ENCODE measurements at places on chromosomes 6 and 20.

GRCh38 chr6:15754035-15754705, 91.3 kb upstream of the DTNBP1 start:
- no peak for DNase-seq

DNA sequence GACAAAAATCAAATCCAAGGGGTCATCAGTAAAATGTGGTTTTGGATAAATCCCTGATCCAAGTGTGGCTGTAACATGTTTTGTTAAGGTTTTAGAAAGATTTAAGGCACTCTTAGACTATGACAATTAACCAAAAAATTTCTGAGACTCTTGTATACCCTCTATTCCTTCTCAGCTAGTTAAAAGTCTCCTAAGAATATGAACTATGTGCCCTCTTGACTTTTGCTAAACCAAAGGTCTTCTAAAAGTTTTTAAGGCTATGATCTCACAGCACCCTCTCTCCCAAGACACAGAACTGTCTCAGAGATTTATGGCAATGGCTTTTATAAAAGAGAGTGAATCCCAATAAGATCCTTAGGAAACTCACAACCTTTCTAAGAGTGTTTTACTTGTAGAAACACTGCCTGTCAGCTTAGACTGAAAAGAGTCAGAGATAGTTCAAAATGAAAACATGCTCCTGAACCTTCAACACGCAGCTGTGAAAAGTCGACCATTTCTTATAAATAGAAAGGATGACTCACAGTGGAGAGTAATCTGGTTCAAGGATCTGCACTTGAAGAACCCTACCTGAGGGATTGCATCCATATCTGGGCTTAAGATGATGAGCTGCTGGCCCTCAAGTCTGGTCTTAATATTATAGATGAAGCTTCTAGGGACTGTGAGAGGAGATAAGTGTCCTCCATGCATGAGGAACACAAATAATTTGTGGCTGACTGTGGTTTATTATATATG, 388.4 kb upstream of the GJE1 start:
- no peak for DNase-seq

DNA sequence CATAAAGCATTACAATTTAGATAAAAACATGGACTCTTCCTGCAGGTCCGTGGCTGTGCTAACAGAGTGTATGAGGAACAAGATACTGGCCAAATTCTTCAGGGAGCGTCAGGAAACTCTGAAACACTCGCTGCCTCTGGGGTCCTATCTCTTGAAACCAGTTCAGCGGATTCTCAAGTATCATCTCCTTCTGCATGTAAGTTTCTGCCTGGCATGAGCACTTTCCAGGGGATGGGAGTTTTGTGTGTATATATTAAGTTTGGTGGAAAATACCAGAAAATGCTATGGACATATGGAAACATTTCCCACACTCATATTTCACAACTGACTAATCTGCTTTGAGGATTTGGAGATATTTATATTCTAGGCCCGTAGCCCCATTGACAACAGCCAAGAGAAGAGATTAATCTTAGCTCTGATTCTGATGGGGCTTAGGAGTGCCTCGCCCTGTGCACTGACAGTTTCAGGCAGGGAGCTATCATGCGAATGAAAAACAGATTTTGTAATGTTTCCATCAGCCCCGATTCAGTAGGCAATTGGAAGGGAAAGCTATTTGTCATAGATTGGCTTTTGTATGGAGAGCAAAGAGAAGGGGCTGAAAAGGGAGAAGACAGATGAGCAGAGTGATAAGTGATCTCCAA, 64.7 kb upstream of the MTHFD1L start:
- no peak for DNase-seq

GRCh38 chr6:22899426-22899825, 330.1 kb downstream of the HDGFL1 start:
- no peak for DNase-seq

DNA sequence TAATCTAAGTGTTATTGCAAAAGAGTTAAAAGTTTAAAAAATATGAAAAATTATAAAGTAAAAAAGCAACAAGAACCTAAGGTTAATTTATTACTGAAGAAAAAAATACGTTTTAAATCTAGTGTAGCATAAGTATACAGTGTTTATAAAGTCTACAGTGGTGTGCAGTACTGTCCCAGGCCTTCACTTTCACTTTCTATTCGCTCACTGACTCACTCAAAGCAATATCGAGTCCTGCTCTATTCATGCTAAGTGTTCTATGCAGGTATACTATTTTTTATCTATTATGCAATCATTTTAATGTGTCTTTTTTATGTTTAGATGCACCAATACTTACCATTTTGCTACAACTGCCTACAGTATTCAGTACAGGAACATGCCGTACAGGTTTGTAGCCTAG, 113.0 kb downstream of the MANEA start:
- DNase-seq, result no peak

GRCh38 chr20:54065601-54066038, 4.8 kb downstream of the BCAS1 start:
- DNase-seq, result no peak

GRCh38 chr6:89385156-89385667, 26.9 kb downstream of the RRAGD start:
- DNase-seq, result no peak
